Thoracic aorta (tissue), 2 donors: ENCODE measurements at places on chromosomes 1 and 21.

DNA sequence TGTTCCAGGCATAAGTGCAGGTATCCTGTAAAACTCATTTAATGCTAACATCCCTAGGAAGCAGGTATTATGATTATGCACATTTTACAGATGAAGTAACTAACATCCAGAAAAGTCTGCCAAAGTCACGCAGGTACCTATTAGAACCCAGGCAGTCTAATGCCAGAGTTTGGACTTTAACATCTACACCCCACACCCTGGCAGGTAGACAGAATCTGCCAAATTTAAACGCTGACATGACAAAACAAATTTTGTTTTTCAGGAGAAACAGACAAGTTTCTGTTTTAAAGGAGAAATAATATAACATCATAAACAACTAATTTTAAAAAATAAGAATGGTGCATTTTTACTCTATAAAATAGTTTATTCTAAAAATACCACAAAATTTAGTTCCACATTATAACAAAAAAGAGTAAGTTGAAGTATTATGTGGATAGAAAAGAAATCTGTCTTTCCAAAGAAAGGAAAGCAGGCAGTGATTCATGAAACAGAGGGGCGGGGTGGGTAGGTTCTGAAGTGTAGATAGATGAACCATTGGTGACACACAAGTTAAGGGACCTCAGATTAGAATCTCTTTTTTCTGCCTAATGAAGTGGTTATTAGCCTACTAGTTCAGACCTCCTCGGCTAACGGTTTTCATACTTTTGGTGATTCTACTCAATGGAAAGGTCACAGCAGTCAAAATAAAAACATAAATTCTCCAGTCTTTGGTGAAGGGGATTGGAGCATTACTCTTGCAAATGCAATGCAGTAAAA is 1.7 kb downstream of the ASPM start:
- no peak for DNase-seq

GRCh38 chr1:56576880-56577405 is 2.4 kb downstream of the PLPP3 start:
- DNase-seq: no peak

GRCh38 chr1:228940926-228941325 is 205.6 kb downstream of the RHOU start:
- no peak for DNase-seq

GRCh38 chr1:101309334-101310311 is 72.8 kb downstream of the S1PR1 start:
- no peak for DNase-seq

- DNase-seq: no peak
Measured at GRCh38 chr1:44790968-44791801, 3.2 kb upstream of the BEST4 start.

DNA sequence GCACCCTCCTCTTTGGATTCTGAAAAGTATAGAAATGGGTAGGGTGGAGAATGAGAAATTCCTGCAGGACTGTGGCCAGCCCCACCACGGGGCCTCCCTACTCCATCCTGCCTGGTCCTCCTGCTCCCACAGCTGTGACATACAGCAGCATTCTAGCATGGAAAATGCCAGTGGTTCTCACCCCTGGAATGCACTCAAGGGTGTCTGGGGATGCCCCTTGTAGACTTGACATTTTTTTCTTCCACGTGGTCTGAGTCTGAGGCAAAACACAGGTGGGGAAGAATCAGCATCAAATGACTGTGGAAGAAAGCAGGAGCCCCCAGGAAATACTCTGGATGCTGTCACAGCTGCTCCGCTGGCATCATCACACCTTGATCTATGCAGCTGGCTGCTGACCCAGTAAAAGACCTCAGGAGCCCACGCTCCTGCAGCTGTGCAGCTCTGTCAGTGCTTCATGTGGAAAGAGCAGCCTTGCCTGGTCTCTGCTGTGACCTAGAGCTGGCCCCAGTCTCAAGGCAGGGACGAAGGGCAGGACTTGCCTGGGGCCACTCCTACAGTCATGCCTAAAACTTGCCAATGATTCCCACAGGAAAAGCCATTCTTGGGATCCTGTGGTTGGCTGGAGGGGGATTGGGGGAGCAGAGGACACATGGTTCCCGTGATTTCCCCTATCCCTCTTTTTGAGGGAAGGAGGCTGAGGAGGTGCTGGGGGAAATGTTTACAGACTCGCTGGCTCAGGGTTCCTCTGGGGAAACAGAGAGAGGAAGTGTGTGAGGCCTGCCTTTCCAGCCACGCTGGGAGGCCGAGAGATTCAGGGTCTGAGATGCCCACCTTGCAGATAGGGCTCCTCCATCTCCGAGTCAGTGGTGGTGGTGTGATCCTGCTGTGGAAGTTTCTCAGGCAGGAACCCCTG is 10.8 kb upstream of the A3GALT2 start:
- no peak for DNase-seq

GRCh38 chr1:231750818-231751362 is 124.3 kb downstream of the DISC1 start:
- no peak for DNase-seq

DNA sequence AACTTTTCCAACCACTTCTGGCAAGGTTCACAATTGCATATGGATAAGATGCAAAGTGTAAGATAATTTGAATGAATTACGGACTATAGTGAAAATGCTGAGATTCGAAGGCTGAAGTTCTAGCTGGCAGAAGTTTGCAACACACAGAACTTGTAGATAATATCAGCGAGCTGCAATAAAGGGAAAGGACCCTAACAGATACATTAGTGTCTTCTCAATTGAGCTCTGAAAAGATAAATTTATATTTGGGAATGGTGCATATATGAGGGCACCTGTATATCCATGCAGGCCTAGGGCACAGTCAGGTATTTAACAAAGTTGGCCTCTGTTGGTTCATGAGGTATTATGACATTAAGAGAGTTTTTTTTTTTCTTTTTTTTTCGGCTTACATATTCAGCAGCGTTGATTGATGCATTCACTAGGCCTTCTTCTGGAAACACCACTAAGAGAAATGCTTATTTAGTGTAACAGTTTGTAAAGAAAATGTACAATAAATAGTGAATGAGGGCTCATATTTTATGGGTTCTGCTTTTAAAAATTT is 2.2 kb downstream of the NFIA start:
- no peak for DNase-seq

- DNase-seq: no peak
Measured at GRCh38 chr1:240239309-240239708, 147.6 kb downstream of the FMN2 start.

GRCh38 chr1:55275151-55275748 is 60.1 kb upstream of the USP24 start:
- no peak for DNase-seq

GRCh38 chr1:110875216-110875731 is 2.3 kb downstream of the CD53 start:
- DNase-seq: no peak

- no peak for DNase-seq
Measured at GRCh38 chr1:207831517-207832327, 79.2 kb downstream of the CD34 start.

GRCh38 chr1:168933141-168933805 is 173.2 kb upstream of the ATP1B1 start:
- no peak for DNase-seq

DNA sequence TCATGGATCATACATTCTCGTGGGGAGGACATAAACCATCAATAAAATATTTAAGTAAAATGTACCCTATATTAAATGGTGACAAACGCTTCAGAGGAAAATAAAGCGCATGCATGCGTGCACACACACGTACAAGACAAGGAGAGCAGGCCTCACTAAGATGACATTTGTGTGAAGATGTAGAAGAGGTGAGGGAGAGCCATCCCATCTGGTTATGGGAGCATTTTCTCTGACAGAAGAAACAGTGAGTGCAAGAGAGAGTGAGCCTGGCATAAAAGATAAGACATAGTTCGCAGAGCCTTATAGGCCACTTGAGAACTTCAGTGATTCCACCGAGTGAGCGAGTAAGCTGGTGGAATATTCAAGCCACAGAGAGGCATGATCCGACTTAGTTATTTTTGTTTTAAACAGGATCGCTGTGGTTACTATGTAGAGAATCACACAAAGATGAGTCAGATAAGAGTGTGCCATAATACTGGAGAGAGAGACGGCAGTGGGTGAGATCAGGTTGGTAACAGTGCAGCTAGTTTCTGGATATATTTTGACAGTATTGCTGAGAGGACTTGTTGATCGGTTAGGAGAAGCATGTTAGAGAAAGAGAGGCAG is 624.2 kb downstream of the PLPP3 start:
- DNase-seq: no peak

DNA sequence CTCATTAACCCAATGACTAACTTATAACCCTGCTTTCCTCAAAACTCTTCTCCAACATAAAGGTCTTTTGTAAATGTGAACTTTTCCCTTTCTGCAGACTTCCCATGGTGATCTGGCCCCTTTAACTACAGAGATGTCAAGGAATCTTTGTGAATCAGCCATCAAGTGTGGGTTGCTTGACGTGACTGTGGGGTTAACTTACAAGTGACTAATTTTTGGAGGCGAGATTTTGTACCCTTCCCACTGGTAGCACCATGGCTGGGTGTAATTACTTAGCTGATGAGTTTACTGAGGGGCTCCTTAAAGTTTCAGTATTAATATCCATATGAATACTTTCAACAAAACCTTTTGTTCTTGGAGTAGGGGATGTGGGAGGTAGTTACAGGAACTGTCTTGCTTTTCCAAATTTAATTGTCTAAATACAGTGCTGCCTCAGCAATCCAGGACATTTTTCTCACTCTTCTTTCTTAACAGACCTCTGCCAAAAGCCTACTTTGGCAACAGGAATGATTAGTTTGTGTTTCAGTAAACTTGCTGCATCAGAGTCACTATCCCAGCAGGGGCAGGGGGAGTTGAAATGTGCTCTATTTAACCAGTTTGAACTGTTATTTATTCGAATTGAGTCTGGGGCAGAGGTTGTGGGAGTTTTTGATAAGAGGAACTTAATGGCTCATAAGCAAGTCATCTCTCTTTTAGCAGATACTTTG is 217.3 kb upstream of the FGGY start:
- DNase-seq: no peak

GRCh38 chr1:50968158-50968820 is 1.8 kb upstream of the CDKN2C start:
- DNase-seq: no peak

- no peak for DNase-seq
Measured at GRCh38 chr1:91609551-91609950, 108.9 kb downstream of the CDC7 start.

- DNase-seq: no peak
Measured at GRCh38 chr1:118985640-118986554, 2.2 kb downstream of the TBX15 start.

DNA sequence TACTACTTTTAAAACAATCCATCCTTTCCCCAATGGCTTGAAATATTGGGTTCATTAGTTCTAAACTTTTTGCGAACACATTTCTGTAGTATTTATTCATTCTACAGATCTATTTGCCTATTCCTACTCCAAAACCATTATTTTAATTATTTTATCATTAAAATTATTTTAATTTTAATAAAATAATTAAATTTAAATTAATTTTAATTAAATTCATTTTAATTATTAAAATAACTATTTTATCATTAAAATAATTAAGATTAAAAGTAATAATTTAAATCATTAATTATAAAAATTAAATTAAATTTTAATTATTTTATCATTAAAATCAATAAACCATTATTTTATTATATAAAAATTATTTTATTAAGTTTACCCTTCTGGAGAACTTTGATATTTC is 15.6 kb downstream of the EDEM3 start:
- no peak for DNase-seq

DNA sequence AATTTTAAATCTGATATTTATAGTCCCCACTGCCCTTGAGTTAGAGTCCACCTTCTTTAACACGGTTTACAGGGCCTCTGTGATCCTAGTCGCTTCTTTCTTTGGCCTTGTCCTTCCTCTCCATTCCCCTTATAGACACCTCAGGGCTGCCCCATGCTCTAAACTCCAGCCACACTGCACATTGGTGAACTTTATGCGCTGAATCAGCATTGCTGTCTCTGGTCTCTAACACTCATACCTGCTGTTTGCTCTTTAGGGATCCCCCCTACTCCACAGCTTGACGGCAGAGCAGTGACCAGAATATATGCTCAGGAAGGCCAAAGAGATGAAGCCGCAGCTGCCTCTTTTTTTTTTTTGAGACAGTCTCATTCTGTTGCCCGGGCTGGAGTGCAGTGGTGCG is 30.2 kb downstream of the PLEKHO1 start:
- DNase-seq: no peak

DNA sequence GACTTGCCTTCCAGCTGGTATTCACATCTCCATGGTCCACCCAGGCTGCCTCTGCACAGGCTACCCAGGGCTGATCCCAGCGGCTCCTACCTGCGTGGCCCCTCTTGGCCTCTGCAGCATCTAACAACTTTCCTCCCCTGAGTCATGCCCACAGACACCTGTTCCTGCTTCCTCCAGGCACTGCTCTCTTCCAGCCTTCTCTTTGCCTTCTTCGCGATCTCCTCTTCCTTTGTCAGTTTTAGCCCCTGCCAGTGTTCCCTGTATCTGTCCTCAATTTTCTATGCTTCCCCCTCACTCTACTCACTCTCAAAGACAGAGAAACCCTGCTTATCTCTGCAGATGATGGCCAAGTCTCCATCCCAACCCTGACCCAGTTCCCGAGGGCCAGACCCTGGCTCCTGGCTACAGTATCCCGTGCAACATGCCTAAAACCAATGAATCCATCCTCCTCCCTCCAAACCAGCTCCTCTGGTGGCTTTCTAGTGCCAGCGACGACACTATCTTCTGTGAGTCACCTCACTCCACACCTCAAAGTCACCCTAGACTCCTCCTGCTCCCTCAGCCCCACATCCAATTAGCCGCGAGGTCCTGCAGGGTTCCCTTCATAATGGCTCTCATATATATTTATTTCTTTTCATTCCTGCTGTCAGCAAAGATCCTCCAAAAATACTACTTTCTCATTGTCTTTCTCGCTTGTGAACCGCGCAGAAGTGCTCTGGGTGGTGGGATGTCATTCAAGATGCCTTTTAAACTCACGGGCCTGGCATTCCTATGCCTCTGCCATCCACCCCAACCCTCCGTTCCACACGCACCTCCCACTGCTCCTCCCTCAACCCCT is 259.2 kb downstream of the TOMM20 start:
- no peak for DNase-seq

GRCh38 chr1:64405833-64406232 is 64.1 kb upstream of the CACHD1 start:
- DNase-seq: no peak

- DNase-seq: no peak
Measured at GRCh38 chr1:239436286-239436685, 49.9 kb downstream of the CHRM3 start.

DNA sequence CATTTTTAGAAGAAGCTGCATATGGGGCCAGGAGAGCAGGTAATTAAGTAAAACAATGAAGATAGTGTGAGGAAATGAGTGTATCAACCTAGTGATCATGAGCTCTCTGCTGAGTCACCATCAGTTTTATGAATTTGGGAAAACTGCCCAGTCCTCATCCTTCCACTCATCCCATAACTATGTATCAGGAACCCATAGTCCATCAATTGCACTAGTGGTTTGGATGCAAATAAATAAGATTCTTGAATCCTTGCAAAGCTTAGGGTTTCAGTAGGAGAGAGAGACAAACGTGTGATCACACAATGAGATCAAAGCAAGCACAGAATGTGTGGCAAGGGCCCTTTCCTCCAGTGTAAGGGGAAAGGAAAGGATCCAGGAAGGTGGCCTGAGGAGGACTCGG is 145.6 kb downstream of the ZZZ3 start:
- DNase-seq: no peak
